ENCODE measurements at places on chromosomes 13 and 19.

DNA sequence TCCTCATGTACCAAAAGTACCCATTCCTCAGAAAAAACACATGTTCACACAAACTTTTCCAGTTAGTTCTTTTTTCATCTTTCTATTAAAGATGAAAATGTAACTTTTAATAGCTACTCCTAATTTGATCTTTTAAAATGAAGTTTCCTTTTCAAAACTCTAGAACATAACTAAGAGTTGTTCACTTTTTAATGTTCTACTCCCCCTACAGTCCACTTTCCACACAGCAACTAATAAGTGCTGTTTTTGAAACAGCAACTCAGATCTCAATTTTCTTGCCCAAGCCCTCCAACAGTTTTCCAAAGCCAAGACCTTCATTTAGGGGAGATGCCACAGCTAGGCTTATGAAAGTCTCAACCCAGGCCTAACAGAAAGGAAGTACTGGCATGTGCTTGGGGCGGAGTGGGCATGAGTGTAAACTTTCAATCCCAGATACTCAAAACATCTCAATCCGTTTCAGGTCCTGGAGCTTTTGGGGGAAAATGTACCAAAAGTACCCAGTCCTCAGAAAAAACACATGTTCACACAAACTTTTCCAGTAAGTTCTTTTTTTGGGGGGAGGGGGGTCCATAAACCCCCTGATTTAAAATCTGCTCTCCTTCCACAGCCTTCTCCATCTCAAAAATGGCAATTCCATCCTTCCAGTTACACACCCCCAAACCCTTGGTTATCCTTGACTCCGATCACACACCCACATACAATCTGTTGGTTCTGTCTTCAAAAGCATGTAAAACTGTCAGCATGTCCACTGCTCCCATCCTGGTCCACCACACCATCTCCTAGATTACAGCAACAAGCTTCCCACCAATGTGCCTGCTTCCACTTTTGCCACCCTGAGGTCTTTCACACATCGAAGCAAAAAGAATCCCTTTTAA lies 2.0 kb downstream of the FBL start:
- DNase-seq, result peak; percentile 50

DNA sequence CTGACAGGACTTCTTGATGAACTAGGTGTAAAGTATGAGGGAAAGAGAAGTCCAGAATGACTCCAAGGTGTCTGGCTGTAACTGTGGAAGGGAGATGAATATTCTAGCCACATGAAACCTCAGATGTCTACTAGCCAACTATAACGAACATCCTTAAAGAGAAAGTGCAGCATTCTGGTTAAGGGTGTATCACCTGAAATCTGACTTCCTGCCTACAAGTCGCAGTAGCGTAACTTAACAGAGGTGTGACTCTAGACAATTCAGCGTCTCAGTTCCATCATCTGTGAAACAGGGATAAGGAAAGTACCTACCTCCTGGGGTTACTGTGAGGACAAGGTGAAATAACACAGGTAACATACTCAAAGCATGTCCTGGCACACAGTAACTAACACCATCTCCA lies 145.7 kb upstream of the FBXL3 start:
- no peak for DNase-seq

- no peak for DNase-seq
These were observed 2.3 kb upstream of the C1QTNF9B start for GRCh38 chr13:23899555-23899954.

DNA sequence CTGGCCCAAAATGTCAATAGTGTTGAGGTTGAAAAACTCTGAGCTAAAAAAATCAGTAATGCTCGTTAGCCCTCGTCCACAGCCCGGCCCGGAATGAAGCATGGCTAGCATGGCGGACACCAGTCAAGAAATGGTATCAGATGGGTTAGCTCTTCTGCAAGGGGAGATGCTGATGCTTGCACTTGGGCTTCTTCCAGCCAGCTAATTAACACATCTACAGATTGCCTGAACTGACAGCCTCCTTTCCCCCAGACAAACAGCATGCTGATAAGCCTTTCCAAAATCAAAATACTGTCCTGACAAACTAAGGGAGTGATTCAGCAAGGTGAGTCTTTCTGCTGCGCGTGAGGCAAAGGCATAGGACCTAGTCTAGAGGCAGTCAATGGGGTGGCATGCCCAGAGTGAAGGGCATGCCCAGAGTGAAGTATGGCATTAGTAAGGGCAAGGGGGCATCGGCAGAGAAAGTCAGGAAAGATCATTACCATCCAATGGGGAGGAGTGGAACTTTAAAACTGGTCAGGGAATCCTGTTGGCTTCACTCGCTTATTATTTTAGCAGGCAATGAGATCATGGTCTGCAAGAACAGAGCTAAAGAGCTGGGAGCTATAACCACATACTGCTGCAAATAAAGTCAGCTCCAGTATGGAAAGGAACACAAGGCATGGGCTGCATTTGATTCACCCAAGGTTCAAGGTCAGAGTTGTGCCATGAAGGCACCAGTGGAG lies 30.2 kb upstream of the UBE2L5 start:
- DNase-seq, result no peak

GRCh38 chr13:33571618-33572017 lies 246.3 kb upstream of the RFC3 start:
- peak; percentile 17 for DNase-seq

GRCh38 chr13:41756198-41756880 lies 204.6 kb downstream of the VWA8 start:
- no peak for DNase-seq

- no peak for DNase-seq
These were observed 3.1 kb upstream of the FFAR1 start for GRCh38 chr19:35344511-35345031.

DNA sequence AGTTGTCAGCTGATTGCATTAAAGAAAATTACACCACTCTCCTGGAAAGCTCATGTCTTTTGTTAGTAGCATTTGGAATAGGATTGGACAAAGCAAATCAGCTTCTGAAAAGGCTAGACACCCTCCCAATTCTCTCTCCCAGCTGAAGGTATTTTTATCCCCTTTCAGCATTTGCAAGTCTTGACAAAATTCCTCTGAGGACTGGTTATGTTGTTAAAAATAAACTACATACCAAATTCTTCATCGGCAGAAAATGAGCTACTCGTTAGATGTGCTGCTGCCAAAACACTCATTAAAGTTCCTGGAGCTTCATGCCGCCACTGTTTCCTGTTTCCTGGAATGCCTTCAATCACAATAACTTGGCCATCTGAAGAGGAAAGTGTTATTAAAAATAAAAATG lies 37.1 kb downstream of the UTP14C start:
- no peak for DNase-seq

DNA sequence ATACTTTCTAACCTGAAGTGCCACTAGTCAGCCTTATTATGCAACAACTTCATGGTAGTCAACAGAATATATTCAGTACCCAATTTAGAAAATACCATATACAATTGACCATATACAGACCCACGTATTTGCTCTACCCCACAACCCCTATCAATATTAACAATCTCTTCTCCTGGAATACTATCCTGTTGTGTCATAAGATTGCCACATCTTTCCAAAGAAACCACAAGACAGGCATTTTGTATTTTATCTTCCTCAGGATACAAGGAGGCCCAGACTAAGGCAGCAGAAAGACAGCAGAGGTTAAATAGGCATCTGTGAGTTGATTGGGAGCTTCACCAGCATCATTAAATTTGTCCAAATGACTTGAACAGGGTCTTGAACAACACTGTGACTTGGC lies 4.5 kb downstream of the SPART start:
- DNase-seq, result no peak

- DNase-seq, result no peak
These were observed 85.8 kb upstream of the SPATA13 start for GRCh38 chr13:24074678-24075077.

DNA sequence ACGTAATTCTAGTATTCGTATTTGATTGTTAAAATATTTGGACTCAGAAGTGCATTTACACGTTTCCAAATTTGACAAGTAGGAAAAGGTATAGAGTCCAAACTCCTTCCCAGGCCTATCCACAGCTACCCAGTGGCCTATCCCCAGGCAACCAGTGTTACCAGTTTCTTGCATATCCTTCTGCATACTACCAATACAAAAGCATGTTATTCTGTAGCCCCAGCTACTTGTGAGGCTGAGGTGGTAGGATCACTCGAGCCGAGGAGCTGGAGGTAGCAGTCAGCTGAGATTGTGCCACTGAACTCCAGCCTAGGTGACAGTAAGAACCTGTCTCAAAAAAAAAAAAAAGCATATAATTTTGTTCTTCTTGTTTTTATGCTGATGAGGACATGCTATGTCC lies 67.1 kb downstream of the LRCH1 start:
- DNase-seq, result no peak

- DNase-seq, result no peak
These were observed 11.5 kb downstream of the UBXN6 start for GRCh38 chr19:4445963-4446703.

DNA sequence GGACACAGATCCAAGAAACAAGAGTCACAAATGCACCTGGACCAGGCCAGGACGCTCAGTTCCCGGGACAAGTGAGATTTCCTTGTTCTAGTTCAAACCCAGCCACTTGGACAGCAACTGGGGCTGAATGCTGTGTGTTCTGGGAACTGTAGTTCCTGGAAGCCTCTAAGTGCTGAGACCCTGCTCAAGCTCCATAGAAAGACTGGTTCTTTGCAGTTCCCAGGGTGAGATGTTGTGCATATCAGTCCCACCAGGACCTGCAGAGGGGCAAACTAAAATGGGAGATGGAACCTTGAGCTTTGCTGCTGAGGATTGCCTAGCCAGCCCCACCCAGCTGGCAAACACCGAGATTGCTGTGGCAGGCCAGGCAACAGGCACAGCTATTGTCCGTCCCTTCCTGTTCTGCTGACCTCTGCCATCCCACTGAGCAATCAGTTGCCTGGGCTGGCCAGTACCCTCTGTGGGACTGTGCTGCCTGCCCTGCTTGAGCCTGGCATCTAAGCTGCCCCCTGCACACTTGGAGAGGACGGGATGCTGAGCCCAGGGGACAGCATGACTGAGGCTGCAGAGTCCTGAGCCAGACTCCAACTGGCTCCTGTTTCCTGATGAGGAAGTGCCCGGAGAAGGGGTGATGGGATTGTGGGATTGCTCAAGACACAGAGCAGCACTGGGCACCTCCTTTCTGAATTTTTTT lies 1.4 kb upstream of the GIPC1 start:
- no peak for DNase-seq

- peak; percentile 58 for DNase-seq
These were observed at the start of gene INTS6 for GRCh38 chr13:51452361-51453206. TSS of gene INTS6 (minus strand) at chr13:51453036. CDS start at chr13:51452525, 511 bp downstream.

DNA sequence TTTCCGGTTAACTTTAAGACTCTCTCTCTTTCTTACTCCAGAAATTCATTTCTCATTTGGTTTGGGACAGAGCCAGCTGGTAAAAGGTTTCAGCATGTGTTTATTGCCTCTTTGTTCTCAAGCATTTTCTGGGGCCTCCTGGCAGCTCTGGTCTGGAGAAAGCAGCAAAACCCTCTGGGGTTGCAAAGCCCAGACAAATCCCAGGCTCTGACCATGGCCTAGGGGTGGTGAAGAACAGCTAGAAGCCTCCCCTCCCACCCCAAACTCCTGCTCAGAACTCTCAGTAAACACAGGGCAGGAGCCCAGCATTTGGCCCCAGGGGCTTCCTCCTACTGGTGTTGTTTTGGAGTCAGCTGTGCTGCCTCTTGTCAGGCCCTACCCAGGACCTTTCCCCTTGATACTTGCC lies 124.2 kb upstream of the SERP2 start:
- DNase-seq, result no peak

- no peak for DNase-seq
These were observed 51.7 kb downstream of the KATNAL1 start for GRCh38 chr13:30255696-30256095.

DNA sequence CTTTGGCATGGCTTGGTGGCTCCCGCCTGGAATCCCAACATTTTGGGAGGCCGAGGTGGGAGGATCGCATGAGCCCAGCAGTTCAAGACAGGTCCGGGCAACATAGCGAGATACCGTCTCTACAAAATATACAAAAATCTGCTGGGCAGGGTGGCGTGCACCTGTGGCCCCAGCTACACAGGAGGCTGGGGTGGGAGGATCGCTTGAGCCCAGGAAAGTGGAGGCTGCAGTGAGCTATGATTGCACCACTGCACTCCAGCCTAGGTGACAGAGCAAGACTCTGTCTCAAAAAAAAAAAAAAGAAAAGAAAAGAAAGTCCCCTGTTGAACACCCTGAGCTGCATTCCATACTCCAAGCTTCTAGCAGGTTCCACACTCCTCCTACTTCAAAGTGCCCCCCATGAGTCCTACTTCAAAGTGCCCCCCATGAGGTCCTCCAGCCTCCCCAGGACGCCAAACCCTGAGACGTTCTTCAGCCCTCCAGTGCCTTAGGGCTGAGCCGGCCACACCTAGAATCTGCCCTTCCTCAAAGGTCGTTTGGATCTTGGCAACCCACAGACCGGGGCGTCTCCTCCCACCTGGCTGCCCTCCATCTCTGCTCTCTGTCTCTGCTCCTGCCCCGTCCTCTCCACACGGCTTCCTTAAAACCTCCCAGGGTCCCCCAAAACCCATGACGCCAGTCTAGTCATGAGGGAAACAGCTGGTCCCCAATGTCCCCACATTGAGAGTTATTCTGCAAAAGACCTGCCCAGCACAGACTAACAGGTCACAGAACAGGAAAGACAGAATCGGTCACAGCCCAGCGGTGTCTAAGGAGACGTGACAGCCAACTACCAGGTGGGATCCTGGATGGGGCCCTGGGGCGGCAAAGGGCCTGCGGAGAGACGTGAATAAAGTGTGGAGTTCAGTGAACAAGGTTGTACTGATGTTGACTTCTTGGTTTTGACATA lies 4.8 kb downstream of the TJP3 start:
- DNase-seq, result no peak

GRCh38 chr19:17334414-17335409 lies at the start of gene ANO8:
TSS of gene ANO8 (minus strand) at chr19:17334855. CDS start at chr19:17334670, 185 bp downstream.
- DNase-seq, result peak; percentile 89

DNA sequence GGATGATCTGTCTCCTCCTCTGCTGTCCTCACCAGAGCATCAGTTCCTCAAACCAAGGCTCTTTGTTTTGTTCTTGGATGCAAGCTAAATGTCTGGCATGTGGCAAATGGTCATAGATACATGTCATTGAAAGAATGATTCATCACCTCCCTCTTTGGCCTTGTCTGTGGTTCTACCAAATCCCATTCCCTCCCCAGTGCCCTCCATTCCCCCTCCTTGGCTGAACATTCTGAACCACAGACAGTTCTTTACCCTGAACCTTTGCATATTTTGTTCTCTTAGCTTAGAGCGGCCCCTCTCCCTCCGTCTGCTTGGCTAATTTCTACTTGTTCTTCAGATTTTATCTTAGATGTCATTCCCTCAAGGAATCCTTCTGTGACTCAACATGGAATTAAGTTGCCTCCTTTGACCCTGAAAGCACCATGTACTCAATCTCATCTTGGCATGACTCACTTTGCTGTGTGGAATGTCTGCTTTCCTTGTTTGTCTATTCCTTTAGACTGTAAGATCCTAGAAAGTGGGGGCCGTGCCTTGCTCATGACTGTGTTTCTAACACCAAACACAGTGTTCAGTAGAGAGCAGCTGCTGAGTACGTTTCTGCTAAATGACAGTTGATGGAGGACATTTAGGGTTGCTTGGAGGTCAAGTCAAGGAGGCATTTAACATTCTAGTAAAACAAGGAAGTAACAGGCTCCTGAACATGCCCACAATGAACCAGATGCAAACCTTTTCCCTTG lies 8.1 kb downstream of the ALOX5AP start:
- no peak for DNase-seq

Measured in GM10248 (cell line).